Stimulated activated CD8-positive, alpha-beta memory T cell treated with anti-CD3 and anti-CD28 coated beads, Interleukin-7, amount 100 ng/mL, for 4 hours (primary cell): ENCODE measurements at places on chromosomes 13 and 19.

DNA sequence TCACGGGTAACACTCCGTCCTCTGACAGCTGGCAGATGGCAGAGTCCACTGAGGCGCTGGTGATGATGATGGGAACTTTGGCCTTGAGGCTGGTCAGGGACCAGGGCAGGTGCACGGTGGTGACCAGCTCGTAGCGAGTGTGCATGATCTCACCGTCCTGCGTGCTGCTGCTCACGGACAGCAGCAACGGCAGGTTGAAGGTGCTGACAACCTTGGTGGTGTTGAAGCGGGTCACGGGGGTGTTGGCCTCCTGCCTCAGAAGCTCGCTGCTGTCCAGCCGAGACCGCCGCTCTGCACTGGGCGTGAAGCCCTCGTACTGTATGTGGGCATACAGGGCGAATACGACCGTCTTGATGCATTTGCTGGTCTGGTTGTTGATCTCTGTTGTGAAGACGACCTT, 11.6 kb downstream of the ARRDC5 start:
- no peak for DNase-seq

DNA sequence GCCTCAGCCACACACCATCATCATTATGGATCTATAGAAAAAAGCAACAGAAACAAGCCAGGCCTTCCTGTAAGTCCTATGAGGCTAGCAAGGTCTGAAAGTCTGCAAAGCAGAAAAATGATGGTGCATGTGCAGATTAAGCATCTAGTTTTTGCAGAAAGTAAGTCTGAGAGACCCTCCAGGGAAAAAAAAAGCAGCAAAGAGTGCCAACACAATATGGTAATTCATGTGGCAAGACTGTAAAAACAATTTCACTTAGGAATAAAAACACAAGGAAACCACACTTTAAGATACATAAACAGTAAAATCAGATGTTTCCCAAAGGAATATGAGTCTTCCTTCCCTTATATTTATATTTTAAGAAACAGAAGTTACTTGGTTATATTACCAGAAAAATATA, 112.3 kb upstream of the FBXL3 start:
- no peak for DNase-seq

DNA sequence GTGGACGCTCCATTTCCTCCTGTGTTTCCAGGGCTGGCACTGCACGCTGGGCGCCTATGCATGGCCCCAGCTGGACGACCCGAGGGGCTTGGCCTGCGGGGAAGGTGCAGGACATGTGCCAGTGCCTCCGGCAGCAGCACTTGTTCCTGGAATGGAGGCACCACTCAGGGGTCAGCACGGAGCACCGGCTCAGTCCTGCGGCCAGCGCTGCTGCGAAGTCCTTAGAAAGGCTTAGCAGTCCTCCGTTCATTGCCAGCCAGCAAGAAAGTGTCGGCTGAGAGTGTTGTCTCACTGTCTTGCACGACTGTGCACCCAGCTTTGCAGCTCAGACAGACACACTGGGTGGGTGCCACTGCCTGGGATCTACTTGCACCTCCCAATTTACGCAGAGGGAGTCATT, 36.1 kb upstream of the TUBGCP3 start:
- no peak for DNase-seq

DNA sequence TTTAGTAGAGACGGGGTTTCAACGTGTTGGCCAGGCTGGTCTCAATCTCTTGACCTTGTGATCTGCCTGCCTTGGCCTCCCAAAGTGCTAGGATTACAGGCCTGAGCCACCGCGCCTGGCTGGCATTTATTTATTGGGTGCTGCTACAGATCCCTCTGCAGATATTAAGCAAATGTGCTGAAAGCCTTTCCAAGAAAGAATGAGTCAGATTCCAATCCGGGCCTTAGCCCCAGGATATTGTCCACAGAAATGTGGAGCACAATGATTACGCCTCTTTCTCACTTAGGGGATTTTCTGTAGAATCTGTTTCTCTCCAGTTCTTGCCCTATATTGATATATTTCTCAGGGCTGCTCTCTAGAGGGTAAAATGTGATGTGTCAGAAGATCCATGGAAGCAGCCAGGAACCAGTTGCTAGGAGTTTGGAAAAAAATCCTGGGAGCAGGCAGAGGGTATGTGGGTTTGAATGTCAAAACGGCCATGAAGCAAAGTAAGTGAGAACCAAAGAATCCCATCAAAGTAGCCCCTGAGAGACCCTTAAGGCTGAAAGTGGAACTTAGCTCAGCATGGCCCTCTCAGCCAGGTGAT, 24.8 kb upstream of the IGFL4 start:
- no peak for DNase-seq

GRCh38 chr13:53004573-53004972, 24.0 kb upstream of the OLFM4 start:
- DNase-seq: no peak

DNA sequence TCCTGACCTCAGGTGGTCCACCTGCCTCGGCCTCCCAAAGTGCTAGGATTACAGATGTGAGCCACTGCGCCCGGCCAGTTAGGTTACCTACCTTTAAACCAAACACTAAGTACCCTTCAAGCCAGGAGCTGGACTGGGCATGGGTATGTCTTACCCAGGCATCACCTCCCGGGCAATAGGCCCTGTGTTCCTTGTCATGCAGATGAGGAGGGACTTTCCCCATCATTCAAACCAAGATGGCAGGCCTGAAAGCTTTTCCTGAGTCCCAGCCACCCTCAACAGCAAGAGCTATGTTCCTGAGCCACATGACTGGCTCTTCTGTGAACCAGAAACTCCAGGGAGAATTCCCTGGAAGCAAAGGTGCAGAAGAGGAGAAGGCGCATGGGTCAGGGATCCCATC, 9.5 kb downstream of the RAB8A start:
- DNase-seq: no peak

DNA sequence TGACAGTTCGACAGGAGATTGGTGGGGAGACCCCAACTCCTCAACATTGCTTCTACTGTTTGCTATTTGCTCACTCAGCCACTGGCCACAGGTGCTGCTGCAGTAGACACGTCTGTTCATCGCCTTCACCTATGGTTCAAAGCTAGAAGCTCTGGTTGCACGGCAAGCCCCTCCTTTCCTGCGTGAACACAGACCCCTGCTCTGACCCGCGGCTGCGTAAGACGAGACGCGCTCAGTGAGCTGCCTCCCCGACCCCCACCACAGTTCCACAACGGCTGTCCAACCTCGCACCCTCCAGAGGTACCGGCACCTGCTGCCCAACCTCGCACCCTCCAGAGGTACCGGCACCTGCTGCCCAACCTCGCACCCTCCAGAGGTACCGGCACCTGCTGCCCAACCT, 6.8 kb downstream of the RASA3 start:
- DNase-seq: no peak

GRCh38 chr19:7729211-7729610, 2.7 kb downstream of the CLEC4G start:
- no peak for DNase-seq

DNA sequence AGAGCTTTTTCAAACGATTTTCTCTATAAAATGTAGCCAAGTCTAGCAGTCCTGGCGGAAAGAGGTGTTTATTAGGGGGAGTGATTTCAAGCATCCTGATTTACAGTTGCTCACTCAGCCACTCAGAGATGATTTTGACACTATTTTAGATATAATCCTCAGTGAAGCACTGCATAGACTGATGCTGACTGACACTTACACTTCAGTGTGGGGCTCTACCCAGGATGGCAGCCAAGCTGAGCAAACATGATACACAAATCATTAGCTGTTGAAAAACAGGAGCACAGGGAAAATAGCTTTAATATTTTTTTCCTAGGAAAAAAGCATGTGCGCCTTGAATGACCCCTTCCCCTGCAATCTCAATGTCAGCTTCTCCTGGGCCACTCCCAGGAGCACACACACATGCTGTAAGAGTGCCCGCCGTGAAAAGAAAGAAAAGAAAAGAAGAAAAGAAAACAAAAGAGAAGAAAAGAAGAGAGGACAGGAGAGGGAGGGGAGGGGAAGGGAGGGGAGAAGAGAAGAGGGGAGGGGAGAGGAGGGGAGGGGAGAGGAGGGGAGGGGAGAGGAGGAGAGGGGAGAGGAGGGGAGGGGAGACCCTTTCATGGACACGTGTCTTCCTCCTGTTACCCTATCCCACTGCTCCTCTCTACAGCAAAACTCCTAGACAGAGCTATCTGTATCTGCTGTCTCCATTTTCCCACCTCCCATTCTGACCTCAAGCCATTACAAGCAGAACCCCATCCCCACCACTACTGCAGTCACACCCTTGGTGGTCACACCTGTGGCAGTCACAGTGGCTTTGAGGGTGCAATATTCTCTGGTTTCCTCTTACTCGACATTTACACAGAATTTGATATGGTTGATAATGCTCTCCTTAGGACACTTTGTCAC, 36.4 kb downstream of the RCBTB2 start:
- no peak for DNase-seq

DNA sequence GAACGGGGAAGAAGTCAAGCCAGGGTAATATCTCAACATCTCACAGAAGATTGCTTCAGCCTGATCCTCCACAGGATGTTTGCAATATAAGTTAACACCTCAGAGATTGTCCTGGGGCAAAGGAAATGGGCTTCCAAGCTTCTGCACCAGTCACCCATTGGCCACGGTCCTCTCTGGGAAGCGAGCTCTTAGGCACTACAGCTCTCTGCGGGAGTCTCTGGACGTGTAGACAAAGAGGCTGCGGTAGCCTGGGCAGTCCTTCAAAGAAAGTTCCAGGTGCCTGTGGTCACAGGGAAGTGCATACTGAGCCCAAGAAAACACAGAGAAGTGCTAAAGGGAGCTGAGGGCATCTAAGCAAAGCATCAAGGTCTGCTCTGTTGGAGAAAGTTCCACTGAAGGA, 805.7 kb downstream of the DIAPH3 start:
- no peak for DNase-seq

GRCh38 chr19:16824658-16825311, 4.4 kb upstream of the SIN3B start:
- DNase-seq: no peak

DNA sequence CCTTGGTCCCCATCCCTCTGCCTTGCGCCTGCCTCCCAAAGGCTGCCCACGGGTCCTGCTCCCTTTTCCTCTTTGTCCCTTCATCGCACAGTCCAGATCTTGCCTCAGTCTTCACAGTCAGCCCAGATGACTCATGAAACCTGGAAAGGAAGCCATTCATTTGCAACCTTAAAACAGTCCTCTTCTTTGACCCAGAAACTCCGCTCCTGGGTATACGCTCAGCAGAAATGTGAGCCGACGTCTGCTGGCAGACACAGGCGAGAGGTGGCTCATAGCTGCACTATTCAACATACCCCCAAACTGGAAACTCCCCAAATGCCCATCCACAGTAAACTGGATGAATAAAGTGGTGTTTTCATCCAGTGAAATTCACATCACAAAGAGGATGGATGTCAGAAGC, 13.6 kb upstream of the PEPD start:
- no peak for DNase-seq

DNA sequence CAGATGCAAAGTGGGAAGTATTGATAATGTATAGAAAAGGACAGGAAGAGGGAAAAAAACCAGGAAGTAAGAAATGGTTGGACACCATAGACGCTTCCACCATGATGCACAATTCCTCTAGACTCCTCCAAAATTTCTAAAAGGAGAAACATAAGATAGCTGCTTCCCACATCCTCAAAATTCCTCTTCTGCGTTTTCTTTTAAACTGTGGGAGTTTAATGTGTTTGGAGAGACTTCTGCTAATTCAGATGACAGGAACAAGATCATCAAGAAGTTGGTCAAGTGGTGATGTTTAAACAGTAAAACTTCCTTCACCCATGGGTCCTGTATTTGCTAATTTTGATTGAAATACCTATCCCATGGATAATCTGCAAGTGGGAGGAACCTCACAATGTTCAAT, 130.2 kb downstream of the IRS2 start:
- DNase-seq: no peak

DNA sequence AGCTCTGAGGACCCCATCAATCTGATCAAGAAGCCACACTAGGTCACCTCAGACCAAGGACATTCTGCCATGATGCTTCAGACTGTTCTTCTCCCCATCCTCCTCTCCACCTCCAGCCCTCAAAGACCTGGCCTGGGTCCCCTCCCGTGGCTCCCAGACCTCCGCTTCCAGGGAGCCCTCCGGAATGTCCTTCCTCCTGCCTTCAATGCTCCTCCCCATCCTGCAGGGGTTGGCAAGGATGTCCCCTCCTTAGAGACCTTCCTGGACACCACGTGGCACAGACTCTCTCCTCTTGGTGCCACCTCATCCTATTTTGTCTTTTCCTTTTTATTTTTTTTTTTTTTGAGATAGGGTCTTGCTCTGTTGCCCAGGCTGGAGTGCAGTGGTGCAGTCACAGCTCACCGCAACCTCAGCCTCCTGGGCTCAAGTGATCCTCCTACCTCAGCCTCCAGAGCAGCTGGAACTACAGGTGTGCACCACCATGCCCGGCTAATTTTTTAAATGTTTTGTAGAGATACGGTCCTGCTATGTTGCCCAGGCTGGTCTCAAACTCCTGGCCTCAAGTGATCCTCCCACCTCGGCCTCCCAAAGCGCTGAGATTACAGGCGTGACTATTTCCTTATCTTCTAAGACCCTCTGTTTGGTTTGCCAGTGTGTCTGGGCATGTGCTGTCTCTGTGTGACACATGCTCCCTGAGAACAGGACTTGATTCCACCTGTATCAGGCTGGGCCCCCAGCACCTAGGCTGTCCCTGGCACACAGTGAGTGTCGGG, 84.9 kb downstream of the GNG7 start:
- DNase-seq: no peak

GRCh38 chr19:48674921-48675824, 2.4 kb upstream of the NTN5 start:
- peak; percentile 60 for DNase-seq

DNA sequence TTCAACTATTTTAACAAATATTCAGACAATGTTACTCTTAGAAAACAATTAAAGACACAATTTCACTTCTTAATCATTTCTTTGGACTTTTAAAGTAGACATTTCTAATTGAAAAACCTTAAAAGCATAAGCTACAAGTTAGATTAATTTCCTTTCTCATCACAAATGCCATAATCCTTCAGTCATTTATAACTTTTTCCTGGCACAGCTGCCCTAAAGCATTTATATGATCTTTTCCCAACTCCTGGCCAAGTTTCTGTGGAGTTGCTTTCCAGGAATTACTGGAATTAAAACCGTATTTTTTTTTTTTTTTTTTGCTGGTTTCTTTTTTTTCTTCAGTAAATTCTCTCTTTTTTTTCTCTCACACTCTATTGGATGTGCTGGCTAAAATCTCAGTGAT, 615.9 kb downstream of the TBC1D4 start:
- no peak for DNase-seq

- DNase-seq: no peak
Measured at GRCh38 chr19:3765121-3765520, 2.6 kb downstream of the MRPL54 start.
